ENCODE measurements at places on chromosomes 2 and 18. TPM values are rescaled to one million over a fixed set of nuclear protein-coding genes. Genes with fewer than 3 reads are reported as not detected.
A peak's percentile ranks its signal among the peaks of the same experiment; 100 is the strongest.

DNA sequence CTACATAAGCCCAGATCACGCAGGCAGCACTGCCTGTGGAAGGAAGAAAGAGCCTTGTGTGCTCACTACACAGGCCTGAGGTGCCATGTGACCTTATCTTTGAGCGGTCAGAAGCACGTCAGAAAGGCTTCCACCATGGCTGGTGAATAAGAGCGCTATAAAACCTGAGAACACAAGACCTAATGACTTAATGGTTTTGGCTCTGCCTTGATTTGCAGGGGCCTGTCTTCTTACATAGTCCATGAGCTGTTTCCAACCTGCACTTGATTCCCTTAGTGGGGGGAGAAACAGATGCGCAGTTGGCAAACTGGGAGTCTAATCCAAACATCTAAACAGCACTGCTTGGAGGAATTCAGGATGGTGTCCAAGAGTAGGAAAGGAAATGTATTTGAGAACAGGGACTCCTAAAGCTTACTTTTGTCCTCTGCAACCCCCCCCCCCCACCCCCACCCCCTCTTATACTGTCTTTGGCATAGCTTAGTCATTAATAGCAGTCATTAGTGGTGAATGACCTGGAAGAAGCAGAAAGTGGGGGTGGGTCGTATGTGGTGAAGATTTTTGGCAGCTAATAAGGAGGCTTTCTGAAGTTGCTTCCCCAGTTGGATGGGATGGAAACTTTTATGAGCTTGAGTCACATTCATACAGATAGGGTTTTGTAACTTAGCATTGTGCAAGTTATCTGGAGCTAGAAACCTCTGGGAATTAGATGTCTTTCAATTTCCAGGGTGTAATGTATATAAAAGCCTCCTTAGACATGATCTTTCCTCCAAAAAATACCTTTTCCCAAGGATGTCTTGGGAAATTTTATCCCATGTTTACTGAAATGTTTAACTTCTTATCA is 454.1 kb downstream of the MEIS1 start:
- no peak for DNase-seq
- no peaks in the 10 kb centered on the region for H3K27me3 ChIP-seq
- no peaks in the 10 kb centered on the region for H3K4me1 ChIP-seq
- H3K27ac ChIP-seq: no peak overlapping the region
- no peaks in the 10 kb centered on the region for H3K36me3 ChIP-seq
- H3K4me3 ChIP-seq: no peak overlapping the region

DNA sequence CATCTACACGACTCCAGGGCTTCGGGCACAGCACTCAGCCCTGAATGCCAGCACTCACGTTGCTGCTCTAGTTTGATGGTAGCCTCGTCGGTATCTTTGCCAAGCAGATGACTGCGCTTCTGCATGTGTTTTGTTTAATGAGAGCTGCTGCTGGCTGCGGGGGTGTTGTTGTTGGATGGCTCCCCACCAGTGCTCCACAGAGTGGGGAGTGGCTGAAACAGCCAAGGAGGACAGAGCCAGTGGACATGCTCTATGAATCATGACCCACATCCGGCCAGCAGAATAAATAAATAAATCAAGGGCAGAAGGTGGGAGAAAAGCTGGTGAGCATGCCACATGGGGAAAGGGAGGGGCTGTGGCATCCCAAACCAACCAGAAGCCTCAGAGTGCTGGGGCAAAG is 131.2 kb upstream of the SOX11 start:
- H3K4me1 ChIP-seq: no peaks in the 10 kb centered on the region
- no peaks in the 10 kb centered on the region for H3K36me3 ChIP-seq
- no peak for DNase-seq
- no peaks in the 10 kb centered on the region for H3K27me3 ChIP-seq
- H3K27ac ChIP-seq: no peak overlapping the region

- no peak overlapping the region for H3K4me3 ChIP-seq
- H3K36me3 ChIP-seq: peaks cover 26% of the 10 kb centered on the region
- no peak for DNase-seq
Measured at GRCh38 chr2:46416739-46417403, 62.5 kb upstream of the TMEM247 start.

GRCh38 chr2:170310876-170311502 is 133.0 kb downstream of the MYO3B start:
- no peak overlapping the region for H3K4me3 ChIP-seq
- DNase-seq: no peak
- no peak overlapping the region for H3K27ac ChIP-seq
- no peaks in the 10 kb centered on the region for H3K36me3 ChIP-seq
- peaks cover 20% of the 10 kb centered on the region for H3K27me3 ChIP-seq
- peaks cover 13% of the 10 kb centered on the region for H3K4me1 ChIP-seq

The CHCHD5 gene
- 41.8 TPM for total RNA-seq

GRCh38 chr2:391696-392095 is 103.8 kb upstream of the ALKAL2 start:
- H3K27ac ChIP-seq: no peak overlapping the region
- peaks cover 13% of the 10 kb centered on the region for H3K4me1 ChIP-seq
- no peaks in the 10 kb centered on the region for H3K27me3 ChIP-seq
- H3K36me3 ChIP-seq: no peaks in the 10 kb centered on the region
- H3K4me3 ChIP-seq: no peak overlapping the region

The SERPINB13 gene
- total RNA-seq: not detected

The LOXHD1 gene
- total RNA-seq: 0.05 TPM

The TMEM37 gene
- total RNA-seq: not detected

The GAD1 gene
- total RNA-seq: 17.8 TPM

The PHLPP1 gene
- 7.9 TPM for total RNA-seq

DNA sequence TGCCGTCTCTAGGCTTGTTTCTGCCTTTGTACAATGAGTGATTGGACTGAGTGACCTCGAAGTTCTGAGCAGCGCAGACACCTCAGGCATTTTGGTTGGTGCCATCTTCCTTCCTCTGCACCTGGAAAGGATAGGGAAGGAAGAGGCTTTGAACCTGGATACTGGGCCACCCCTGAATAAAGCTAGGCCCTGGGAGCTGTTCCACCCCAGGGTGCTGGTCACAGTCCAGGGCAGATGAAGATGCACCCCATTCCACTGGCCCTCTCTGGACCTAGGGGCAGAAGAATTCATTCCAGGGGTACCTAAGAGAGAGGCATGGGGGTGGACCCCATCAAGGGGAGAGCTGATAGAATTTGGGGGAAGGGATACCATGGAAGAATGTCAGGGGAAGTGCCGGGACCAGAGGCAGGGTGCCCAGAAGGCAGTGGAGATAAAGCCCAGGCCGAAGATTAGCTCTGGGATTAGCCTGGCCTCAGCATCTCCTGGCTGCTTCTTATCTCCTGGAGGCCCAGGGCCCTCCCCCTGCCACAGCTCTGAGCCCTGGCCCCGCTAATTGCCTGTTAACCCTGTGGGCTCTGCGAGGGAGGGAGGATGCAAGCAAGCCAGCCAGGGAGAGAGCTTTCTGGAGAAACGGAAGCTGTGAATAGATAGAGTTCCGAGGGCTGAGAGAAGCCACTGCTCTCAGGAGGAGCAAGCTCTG is 11.4 kb downstream of the ASIC4 start:
- H3K27ac ChIP-seq: no peak overlapping the region
- H3K27me3 ChIP-seq: peaks cover 90% of the 10 kb centered on the region
- peaks cover 24% of the 10 kb centered on the region for H3K4me1 ChIP-seq
- H3K4me3 ChIP-seq: no peak overlapping the region
- no peaks in the 10 kb centered on the region for H3K36me3 ChIP-seq

The SERPINB7 gene
- total RNA-seq: not detected

DNA sequence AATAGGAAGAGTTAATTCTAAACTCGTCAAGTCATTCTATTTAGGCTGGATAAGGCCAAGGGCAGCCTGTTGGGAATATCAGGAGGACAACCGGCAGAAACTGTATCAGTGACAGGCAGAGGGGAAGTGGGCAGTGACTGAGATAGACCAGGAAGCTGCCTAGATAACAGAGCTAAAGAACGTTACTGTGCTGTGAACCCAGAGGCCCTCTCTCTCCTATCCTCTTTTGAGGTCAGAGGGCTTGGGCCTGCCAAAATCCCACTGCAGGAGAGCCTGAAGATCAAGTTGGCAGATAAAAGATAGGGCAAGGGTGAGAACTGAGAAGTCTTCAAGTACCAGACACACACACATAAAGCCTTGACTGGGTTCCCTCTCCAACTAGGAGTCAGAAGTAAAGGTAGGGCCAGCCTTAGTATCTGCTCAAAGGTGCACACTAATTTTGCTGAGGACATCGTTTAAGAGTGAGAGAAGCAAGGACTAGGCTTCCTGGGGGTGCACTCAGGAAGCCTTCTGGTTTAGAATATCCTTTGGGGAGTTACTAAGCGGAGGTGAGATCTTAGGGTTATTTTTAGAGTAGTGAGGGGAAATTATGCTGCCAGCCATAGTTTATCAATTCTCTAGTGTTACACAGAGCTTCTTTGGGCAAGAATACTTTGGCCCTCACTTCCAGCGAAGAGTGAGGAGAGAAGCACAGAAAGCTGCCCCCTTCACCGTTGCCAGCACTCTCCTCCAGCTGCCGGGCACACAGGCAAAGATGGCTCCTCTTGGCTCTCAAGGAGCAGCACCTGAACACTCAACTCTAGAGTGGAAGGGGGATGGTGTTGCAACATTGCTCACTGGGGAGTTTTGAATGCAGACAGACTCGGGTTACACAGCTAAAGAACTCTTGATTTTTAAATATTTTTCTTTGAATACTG is 9.8 kb downstream of the CAVIN2 start:
- H3K27ac ChIP-seq: no peak overlapping the region
- H3K4me1 ChIP-seq: no peaks in the 10 kb centered on the region
- H3K36me3 ChIP-seq: no peaks in the 10 kb centered on the region
- no peak for DNase-seq
- no peak overlapping the region for H3K4me3 ChIP-seq

- DNase-seq: no peak
- H3K36me3 ChIP-seq: no peaks in the 10 kb centered on the region
- no peak overlapping the region for H3K4me3 ChIP-seq
- peaks cover 11% of the 10 kb centered on the region for H3K4me1 ChIP-seq
- H3K27me3 ChIP-seq: peaks cover 9% of the 10 kb centered on the region
- H3K27ac ChIP-seq: peak overlapping the region; percentile 79
Measured at GRCh38 chr2:226338825-226339224, 460.8 kb downstream of the IRS1 start.

GRCh38 chr18:37251679-37252078 is 313.9 kb downstream of the CELF4 start:
- DNase-seq: no peak
- no peaks in the 10 kb centered on the region for H3K36me3 ChIP-seq
- peaks cover 8% of the 10 kb centered on the region for H3K4me1 ChIP-seq
- no peak overlapping the region for H3K4me3 ChIP-seq

DNA sequence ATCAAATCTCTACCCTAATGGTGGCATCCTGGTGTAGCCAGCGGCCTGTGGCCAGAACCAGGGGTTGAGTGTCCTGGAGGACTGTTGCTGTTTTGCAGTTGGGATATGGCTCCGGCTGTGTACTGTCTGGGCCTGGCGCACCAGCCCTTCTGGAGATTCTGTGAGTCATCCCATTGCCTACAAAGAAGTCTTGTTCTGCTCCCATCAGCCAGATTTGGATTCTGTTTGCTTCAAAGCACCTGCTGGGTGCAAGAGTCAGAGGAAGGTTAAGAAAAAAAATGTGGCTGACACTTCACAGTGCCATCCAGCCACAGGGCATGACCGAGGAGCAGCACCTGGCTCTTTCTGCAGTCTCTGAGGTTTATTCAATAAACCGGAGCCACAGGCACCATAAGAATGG is 41.0 kb upstream of the ASAP2 start:
- H3K4me1 ChIP-seq: no peaks in the 10 kb centered on the region
- no peak for DNase-seq
- peaks cover 6% of the 10 kb centered on the region for H3K27me3 ChIP-seq
- no peak overlapping the region for H3K27ac ChIP-seq
- no peaks in the 10 kb centered on the region for H3K36me3 ChIP-seq
- H3K4me3 ChIP-seq: no peak overlapping the region

DNA sequence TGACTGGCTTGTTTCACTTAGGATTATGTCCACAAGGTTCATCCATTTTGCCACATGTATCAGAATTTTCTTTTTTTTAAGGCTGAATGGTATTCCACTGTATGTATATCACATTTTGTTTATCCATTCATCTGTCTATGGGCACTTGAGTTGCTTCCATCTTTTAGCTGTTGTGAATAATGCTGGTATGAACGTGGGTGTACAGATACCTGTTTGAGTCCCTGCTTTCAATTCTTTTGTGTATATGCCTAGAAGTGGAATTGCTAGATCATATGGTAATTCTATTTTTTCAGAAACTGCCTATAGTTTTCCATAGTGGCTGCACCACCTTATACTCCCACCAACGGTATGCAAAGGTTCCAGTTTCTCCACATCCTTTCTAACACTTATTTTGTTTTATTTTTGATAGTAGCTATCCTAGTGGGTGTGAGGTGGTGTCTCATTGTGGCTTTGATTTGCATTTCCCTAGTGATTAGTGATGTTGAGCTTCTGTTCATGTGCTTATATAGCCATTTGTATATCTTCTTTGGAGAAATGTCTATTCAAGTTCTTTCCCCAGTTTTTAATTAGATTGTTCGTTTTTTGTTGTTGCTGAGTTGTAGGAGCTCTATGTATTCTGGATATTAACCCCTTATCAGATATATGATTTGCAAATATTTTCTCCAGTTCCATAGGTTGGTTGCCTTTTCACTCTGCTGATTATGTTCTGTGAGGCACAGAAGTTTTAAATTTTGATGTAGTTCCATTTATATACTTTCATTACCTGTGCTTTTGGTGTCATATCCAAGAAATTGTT is 40.7 kb downstream of the TTC39C start:
- no peak for DNase-seq
- H3K27ac ChIP-seq: peak overlapping the region; percentile 75

- H3K4me3 ChIP-seq: no peak overlapping the region
- H3K4me1 ChIP-seq: no peaks in the 10 kb centered on the region
- no peaks in the 10 kb centered on the region for H3K36me3 ChIP-seq
- no peak overlapping the region for H3K27ac ChIP-seq
- H3K27me3 ChIP-seq: no peaks in the 10 kb centered on the region
- DNase-seq: no peak
Measured at GRCh38 chr2:140383781-140384180, 1603.6 kb upstream of the NXPH2 start.

- H3K27ac ChIP-seq: no peak overlapping the region
- DNase-seq: no peak
- H3K4me3 ChIP-seq: no peak overlapping the region
- H3K4me1 ChIP-seq: no peaks in the 10 kb centered on the region
- H3K27me3 ChIP-seq: peaks cover 25% of the 10 kb centered on the region
- H3K36me3 ChIP-seq: no peaks in the 10 kb centered on the region
Measured at GRCh38 chr2:13056259-13056843, 339.6 kb downstream of the TRIB2 start.

DNA sequence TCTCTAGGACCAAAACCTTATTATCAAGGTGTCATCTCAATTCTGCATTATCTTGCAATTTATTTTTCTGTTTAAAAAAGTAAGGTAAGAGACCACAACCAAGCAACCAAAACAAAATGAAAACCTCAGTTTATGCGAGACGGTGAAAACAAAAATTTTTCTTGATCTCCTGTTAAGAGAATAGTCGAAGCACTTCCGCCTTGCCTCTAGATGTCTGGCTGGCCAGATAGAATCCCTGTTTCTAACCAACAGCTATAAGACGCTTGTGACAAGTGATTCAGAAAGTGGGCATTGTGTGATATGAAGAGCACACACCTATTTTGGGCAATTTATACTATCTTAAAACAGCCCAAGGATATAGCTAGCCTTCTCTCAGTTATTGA is 51.2 kb downstream of the MGAT5 start:
- H3K27me3 ChIP-seq: no peaks in the 10 kb centered on the region
- H3K27ac ChIP-seq: peak overlapping the region; percentile 25
- peaks cover 73% of the 10 kb centered on the region for H3K4me1 ChIP-seq
- no peaks in the 10 kb centered on the region for H3K36me3 ChIP-seq

Measured in activated T-cell treated with anti-CD3 and anti-CD28 coated beads, Interleukin-2, amount 50 U/mL, for 72 hours (primary cell).